Epithelial cell of umbilical artery (primary cell): ENCODE measurements at places on chromosomes 12 and 14. TPM values are rescaled to one million over a fixed set of nuclear protein-coding genes. Genes with fewer than 3 reads are reported as not detected.

KRR1 gene
- 42.6 and 58.2 TPM in 2 replicates for total RNA-seq

USP44 gene
- total RNA-seq, result 2.6 and 3.0 TPM in 2 replicates

SLC7A7 gene
- total RNA-seq, result 10.1 and 23.3 TPM in 2 replicates

DTD2 gene
- total RNA-seq, result 33.5 and 40.6 TPM in 2 replicates
